Hematopoietic multipotent progenitor cell treated with erythropoietin and hydrocortisone succinate and interleukin-3 and kit ligand, for 8 days (in vitro differentiated cells): ENCODE measurements at places on chromosomes 6 and 20.

GRCh38 chr6:170596426-170596825 lies 12.0 kb upstream of the PDCD2 start:
- no peak for DNase-seq

- no peak for DNase-seq
Observed at GRCh38 chr6:158033077-158033750, 51.6 kb downstream of the SYNJ2 start.

DNA sequence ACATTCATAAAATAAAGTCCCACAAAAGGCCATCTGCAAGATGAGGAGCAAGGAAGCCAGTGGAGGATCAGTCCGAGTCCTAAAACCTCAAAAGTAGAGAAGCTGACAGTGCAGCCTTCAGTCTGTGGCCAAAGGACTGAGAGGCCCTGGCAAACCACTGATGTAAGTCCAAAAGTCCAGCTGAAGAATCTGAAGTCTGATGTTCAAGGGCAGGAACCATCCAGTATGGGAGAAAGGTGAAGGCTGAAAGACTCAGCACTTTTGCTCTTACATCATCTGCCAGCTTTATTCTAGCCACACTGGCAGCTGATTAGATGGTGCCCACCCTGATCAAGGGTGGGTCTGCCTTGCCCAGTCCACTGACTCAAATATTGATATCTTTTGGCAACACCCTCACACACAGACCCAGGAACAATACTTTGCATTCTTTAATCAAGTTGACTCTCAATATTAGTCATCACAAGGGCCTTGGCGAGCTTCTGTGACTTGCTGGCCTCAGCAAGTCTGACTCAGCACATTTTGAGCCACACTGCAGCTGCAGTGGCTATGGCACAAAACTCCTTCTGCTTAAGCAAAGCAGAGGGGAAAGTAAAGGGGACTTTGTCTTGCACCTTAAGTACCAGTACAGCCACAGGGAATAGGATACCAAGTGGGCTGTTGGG lies 1370.3 kb upstream of the CITED2 start:
- peak; percentile 23 for DNase-seq

DNA sequence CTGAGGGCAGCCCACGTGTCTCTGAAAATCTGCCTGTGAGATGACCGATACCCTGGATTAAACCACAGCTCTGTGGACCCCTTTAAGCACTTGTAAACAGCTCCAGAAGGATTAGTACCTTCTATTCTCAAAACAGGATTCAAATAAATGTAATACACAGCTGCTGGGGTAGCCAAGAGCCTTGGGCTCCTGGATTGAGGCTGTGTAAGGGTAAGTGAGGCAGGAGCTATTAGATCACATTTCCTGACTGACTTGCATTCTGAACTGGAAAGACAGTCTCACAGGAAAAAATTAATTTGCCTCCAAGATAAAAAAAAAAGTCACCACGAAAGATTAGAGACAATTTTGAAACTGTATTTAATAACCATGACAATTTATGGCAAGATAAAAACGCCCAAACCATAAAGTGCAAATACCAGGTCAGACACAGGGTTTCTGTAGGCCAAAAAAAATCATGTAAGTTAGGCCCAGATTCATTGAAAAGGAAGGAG lies 78.0 kb downstream of the TRMT11 start:
- DNase-seq, result no peak

DNA sequence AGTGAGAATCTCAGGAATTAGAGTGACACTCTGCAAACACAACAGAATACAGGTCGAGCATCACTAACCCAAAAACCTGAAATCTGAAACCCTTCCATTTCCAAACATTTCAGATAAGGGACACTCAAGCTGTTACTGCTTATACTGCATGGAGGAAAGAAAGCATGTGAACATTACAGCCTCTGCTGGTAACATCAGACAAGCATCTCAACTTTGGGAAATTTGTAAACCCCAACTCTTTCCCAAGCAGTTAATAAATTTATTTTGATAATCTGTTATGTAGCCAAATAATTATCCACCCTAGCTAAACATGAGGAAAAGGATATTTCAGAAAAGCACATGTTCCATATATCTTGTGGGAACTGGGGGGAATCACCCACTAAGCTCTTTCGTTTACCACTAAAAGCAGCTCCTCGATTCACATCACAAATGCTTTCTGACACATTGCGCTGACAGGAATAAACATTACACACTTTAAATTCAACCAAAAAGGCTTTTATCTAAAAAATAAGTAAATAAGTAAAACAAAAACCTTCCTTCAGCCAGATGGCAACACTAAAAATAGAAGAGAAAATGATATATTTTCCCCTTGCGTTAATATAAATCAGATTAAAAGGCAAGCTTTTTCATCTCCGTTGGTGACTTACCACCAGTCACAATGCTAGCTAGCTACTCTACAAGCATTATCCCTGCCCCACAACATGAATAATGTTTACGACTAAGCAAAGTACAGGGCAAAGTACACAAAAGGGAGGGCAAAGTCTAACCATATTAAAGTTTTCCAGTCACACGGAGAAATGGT lies 120.8 kb downstream of the MAP7 start:
- no peak for DNase-seq

- DNase-seq, result no peak
Observed at GRCh38 chr20:52722926-52723688, 249.1 kb upstream of the TSHZ2 start.

GRCh38 chr6:151695156-151695555 lies 112.3 kb upstream of the ESR1 start:
- DNase-seq, result no peak

DNA sequence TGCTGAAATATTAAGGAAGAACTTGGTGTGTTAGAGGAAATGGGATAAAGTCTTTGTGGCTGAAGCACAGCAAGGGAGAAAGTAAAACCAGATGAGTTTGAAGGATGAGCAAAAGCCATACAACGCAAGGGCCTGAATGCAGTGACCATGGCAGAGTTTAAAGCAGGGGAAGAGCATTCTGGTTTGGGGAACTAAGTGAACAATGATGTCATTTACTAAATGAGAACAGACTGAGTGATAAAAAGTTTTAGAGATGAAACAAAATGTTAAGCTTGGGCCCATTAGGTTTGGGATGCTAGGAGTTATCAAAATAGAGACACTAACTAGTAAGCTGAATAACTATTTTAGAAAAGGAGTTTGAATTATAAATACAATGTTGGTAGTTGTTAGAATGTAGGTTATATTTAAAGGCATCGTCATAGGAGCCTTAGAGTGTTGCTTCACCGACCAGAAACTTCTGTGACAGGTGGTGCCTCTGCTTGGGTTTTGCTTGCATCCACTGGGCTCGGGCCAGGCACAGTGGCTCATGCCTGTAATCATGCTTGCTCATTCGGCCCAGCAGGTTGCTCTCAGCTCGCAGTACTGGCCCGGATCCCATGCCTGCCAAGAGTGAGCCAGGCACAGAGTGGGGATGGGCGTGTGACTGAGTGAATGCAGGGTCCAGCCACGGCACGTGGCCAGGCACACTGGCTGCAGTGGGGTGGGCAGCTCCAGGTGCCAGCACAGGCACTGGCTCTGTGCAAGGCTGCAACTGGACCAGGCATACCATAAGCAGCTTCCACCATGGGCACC lies 37.4 kb upstream of the OPRM1 start:
- no peak for DNase-seq

- DNase-seq, result no peak
Observed at GRCh38 chr6:83707829-83708545, 914 bp downstream of the SNAP91 start.

- no peak for DNase-seq
Observed at GRCh38 chr20:24695529-24696225, 226.2 kb downstream of the SYNDIG1 start.

GRCh38 chr20:19786311-19786710 lies 28.3 kb downstream of the RIN2 start:
- no peak for DNase-seq

- no peak for DNase-seq
Observed at GRCh38 chr6:19530188-19530587, 307.0 kb upstream of the ID4 start.

DNA sequence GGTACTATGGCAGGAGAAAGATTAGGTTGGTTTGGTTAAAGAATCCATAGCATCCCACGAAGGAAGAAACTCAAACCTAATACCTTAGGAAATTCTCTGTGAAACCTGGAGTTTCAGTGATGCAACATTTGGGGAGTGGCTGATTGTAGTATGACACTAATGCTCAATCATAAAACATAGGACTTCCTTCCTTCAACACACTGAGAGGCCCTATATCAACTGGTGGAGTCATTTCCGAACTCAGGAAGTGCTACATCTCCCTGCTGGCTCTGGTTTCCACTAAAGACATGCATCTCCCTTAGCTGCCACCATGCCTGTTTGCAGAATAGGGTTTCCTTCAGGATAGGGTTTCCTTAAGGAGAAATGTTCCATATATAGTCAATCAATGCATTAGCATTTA lies 5.2 kb upstream of the MANEA start:
- DNase-seq, result no peak

DNA sequence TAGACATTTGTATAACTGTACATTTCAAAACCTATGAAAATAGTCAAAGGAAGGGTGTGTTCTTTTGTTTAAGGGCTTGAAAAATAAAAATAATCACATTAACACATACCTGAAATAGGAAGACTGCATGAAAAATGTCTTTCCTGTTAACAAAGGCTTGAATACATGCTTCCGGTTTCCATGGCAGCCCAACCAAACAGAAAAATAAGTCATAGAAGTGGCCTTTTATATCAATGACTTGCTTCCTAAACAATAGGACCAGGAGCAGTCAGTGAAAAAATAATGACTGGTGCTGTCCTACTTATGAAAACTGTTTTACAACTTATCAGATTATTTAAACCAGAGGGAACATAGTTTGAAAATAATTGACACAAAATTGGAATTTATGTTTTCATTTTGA lies 412.6 kb upstream of the PLCB4 start:
- DNase-seq, result no peak

DNA sequence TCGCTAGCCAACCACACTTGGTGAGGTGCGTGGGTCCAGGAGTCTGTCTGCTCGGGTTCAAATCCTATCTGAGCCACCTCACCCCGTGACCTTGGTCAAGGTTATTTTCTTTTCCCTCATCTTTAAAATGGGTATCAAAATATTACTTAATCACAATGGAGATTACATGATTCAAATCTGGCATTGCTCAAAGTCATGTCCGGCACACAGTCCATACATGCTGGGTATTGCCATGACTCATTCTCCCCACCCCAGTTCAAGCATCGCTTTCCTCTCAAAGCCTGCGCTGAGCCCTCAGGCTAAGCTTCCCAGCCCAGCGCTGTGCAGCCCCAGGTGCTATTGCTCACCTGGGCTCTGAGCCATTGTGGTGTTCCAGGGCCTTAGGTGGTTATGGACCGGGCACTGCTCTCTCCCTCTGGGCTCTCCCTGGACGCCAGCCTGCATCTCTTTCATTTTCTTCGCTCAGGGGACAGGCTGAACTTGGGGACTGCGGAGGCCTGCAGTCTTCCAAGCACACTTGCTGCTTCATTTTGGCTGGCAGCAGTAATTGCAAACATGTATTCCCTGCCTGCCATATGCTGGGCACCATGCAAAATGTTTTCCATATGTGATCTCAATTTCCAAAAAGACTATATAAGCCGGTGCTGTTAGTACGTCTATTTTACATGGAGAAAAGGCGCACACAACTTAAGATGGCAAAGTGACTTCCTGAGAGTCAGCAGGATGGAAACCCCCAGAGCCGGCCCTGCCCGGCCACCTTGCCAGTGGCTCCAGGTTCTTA lies 27.3 kb downstream of the WRNIP1 start:
- DNase-seq, result no peak

GRCh38 chr6:135522965-135523692 lies 25.6 kb upstream of the AHI1 start:
- DNase-seq, result peak; percentile 5

GRCh38 chr6:151057061-151057460 lies 182.7 kb upstream of the AKAP12 start:
- DNase-seq, result no peak

GRCh38 chr6:159691963-159692287 lies 1.1 kb downstream of the SOD2 start:
- DNase-seq, result no peak

GRCh38 chr6:100194535-100194934 lies 200.5 kb upstream of the MCHR2 start:
- DNase-seq, result no peak

DNA sequence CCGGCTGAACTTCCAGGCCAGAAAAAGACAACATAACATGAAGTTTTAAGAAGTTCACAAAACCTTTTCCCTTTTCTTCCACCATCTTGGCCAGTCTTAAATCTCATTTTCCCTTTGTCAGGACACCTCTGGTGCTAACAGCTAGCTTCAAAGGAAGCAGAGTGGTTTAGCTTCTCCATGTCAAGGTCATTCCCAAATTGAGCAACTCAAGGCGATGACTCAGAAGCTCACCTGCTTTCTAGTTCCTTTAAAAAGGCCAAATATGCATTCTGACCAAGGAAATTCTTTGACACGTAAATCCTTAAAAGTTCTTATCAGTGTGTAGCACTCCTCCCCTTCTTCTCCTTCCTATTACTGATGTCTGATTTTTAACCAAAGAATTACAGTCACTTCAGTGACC lies 69.6 kb upstream of the VGLL2 start:
- no peak for DNase-seq

- DNase-seq, result no peak
Observed at GRCh38 chr20:51528263-51529027, 14.1 kb downstream of the NFATC2 start.

DNA sequence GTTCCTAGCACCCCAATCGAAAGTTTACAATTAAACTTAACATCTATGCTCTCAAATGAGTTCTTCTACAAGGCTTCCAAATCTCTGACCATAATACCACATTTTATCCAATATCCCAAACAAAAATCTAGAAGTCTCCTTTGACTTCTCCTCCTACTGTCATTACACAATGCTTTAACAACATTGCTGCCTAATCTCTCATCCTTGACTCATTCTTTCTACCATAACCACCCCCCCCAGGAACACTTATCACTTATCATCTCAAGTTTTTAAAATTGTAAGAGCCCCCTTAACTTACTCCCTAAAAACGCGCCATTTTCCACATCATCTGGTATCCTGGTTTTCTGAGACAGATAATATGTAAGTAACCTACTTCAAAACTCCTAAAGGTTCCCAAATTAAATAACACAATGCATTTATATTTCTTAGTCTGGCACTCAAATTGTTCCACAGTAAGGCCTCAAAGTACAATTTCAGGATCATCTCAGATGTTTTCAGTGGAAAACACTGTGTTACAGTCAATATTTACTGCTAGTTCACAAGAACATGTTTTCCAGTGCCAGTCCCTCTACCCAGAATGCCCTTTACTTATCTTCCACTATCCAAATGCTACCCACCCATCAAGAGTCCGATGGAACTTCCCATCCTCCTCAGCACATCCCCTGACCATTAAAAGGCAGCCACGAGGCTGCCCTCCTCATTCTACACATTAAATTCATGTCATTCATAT lies 308.2 kb upstream of the THEMIS start:
- DNase-seq, result no peak

- no peak for DNase-seq
Observed at GRCh38 chr20:41440882-41441281, 74.3 kb upstream of the EMILIN3 start.

DNA sequence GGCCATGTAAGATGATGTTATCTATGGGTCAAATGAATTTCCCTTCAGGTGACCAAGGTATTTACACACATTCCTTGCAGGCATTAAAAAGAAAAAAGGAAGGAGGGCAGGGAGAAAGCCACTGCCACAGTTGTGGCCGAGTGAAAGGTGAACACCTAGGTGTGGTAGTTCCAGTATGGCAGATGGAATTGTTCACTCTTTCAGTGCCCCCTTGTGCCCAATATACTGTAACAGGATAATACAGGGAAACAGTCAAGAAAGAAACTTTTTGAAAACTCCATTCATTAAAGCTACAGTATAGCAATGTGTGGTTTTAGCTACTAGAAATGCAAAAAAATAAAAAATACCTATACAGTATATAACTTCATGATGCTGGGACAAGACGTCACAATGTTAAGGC lies 52.1 kb downstream of the BMP2 start:
- DNase-seq, result no peak
